ENCODE measurements at places on chromosomes 4 and X.

DNA sequence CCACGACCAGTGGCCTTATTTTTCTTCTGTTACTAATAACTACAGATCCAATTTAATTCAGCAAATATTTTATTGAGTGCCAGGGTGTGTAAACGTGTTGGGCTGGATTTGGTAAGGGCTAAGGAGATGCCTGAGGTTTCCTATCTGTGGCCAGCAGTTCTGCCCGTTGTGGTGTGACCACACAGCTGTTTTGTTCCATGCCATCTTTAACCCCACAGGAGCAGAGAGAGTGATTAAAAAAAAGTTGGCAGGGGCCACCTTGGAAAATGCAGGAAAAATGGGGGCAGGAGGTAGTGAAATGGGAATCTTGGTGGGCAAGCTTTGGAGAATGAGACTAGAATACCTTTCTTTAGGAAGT, 1.1 kb downstream of the PLAC8 start:
- DNase-seq: no peak

GRCh38 chr4:185235843-185236503, 26.6 kb downstream of the SNX25 start:
- DNase-seq: no peak

DNA sequence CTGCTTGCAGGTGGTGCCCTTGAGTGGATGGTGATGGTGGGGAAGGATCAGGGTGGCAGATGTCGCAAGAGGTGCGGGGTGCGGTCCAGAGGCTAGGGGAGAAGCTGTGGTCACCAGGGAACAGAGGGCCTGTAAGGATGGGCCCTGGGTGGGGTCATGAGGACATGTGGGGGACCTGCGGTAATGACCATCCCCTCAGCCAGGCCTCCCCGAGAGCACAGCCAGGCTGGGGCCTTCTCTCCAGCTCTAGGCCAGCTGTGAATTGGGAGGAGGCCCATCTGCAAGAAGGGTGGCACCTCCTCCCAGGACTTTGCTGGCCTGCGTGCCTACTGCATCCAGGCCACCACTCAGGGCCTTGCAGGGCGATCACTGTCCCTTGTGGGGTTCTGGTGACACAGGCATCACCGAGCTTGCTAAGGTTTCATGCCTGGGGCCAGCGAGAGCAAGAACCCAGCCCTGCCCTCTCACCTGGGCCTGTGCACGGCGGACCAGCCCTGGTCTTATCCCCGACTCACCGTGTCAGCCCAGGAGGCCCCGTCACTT, 34.1 kb upstream of the MXD4 start:
- DNase-seq: no peak

DNA sequence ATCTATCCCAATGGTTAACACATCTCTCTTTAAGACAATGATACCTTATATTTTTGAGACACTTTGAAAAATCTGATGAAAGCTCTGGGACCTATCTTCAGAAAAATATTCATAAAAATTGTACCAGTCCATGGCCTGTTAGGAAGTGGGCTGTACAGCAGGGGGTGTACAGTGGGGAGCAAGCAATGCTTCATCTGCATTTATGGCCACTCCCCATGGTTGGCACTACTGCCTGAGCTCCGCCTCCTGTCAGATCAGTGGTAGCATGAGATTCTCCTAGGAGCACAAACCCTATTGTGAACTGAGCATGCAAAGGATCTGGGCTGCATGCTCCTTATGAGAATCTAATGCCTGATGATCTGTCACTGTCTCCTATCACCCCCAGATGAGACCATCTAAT, 42.6 kb downstream of the C4orf51 start:
- no peak for DNase-seq
